ENCODE measurements at places on chromosomes 6 and 20.

DNA sequence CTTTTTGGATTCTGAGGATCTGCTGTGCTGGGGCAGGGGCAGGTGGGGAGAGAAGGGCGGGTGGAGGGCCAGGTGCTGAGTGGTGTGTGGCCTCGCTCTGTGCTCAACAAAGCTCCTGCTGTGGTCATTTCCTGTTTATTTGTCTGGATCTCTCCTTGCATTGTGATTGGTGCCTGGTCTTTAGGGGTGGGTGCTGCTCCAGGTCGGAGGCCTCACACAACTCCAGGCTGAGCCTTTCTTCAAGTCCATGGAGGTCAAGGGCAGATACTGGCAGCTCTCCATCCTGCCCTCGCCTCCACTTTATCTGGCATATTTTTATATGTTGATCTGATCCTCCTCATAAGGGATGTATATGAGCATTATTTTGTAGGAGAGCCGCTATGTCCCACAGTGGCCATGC, 36.2 kb downstream of the HLA-F start:
- no peak for DNase-seq

DNA sequence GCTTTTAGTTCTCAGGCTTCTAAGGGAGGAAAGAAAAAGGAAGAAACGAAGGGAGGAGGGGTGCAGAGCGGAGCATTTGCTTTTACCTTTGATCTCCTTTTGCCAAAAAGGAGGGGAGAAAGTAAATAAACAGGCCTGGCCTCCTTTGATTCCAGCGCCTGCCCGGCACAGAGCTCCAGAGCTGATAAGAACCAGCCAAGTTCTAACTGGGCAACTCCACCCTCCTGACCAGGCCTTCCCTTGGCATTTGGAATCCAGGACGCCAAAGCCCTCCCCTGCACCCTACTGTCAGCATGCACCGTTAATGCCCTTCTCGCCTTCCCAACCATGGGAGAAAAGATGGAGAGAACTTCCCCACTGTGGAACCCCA, 120.8 kb upstream of the PTPN1 start:
- no peak for DNase-seq

- no peak for DNase-seq
Measured at GRCh38 chr6:45423111-45423823, 45.5 kb upstream of the SUPT3H start.

DNA sequence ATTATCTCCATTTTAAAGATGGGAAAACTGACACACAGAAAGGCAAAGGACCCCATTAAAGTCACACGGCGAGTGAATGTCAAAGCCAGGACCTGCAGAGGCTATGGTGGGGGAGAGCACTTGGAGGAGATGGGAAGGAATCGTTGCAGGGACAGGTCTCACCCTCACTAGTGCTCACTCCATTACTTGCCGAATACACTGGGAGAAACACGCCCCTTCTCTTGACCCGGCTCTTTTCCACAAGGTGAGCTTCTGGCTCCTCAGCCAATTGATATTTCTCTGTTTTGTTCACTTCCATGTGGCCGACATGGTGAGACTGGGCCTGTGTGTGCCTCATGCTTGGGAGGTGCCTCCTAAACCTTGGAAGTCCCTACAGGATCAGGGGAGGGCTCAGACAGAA, 117.8 kb upstream of the KCNG1 start:
- no peak for DNase-seq

- DNase-seq: no peak
Measured at GRCh38 chr6:139939189-139939979, 564.9 kb upstream of the CITED2 start.

DNA sequence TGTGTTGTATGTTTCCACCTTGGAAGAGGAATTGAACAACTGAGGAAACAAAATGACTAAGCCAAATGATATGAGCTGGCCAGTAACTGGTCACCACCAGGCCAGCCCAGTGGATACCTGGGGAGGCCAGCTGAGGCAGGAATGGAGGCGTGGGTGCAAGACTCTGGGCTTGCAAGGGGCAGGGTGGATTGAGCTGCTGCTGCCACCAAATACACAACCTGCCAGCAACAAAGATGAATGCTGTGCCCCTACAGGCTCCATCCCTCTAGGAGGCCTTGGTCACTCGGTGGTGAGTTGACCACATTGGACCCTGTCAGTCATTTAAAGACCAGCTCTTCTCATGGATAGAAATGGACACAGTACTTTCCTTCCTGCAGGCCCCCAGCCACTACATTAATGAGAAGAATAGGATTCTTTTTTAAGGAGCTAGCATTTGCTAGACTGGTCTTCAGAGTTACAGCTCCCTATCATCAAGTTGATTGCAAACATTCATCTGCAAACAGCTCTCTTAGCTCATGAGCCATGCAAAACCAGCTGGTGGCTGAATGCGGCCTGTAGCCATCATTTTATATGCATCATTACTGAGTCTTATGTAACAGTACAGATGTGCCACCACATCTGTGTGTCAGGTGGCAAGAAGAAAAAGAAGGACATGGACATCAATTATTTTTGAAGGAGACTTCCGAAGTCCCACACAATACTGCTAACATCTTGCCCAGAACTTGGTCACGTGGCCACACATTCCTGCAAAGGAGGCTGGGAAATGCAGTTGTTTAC, 26.3 kb upstream of the SLC22A3 start:
- no peak for DNase-seq

- peak; percentile 16 for DNase-seq
Measured at GRCh38 chr6:31586599-31587281, 663 bp downstream of the LST1 start.

DNA sequence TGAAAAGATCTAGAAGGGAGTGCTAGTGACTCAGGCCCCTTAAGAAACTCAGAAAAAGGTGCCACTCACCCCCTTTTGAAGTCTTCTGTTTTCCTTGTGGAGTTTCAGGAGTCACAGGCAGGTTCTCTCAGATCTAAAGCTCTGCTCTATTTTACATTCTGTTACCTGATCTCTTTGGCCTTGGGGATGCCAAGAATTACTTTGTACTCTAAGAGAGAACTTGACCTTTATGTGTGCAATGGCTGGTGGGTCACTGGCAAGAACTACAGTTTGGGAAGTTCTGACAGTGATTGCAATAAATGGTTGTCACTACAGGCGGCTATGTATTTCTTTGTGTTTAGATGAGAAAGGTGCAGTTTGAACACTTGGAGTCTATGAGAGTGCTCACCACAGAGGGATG, 24.2 kb upstream of the ENPP4 start:
- DNase-seq: no peak

- no peak for DNase-seq
Measured at GRCh38 chr20:5608442-5609161, 141.6 kb upstream of the SHLD1 start.

DNA sequence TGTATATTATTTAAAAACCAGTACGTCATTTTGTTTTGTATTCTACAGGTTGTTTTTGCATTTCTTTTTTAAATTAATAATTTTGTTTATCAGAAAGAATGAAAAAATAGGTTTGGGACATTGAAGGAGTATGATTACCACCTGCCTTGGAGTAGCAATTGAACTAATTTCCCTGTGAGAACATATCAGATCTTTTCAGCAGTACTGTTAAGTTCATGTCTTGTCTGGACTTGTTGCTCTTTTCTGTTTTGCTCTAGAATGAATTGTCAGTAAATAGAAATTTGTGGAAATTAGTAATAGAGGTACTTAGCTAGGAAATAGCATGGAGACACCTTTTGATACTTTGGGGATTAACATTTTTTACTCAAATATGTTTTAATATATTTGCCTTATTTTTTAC, 24.3 kb downstream of the HSF2 start:
- DNase-seq: no peak

- no peak for DNase-seq
Measured at GRCh38 chr6:74222768-74223333, 526.8 kb downstream of the CD109 start.

GRCh38 chr6:34484899-34485298, 19.0 kb downstream of the PACSIN1 start:
- DNase-seq: no peak

- no peak for DNase-seq
Measured at GRCh38 chr6:31158863-31159855, 770 bp downstream of the TCF19 start.

DNA sequence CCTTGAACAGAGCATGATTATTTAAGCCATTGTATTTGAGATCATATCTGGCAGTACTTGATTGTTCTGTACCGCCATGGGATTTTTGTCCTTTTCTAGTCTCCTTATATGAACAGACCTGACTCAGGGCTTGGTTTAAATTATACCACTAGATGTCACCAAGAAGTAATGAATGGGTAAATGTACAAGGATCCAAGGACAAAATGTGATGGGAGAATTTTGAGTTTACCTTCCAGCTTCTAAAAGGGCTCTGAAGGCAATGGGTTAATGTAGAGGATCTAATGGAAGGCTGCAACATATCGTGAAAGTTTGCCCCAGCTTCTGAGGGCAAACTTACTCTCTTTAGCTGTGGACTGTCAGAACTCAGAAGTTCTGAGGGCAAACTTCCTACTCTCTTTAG, 12.0 kb downstream of the RNF8 start:
- peak; percentile 24 for DNase-seq

DNA sequence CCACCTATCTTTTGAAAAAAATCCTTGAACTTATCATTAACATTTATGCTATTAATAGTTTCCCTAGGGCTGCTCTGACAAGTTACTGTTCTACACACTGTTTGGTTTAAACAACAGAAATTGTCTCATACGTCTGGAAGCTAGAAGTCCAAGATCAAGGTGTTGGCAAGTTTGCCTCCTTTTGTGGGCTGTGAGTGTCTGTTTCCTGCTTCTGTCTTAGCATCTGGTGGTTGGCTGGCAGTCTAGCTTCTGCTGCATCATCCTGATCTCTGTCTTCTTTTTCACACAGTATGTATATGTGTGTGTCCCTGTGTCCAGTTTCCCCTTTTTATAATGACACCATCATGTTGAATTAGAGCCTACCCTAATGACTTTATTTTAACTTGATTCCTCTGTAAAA, 154.8 kb downstream of the RPS12 start:
- DNase-seq: no peak

DNA sequence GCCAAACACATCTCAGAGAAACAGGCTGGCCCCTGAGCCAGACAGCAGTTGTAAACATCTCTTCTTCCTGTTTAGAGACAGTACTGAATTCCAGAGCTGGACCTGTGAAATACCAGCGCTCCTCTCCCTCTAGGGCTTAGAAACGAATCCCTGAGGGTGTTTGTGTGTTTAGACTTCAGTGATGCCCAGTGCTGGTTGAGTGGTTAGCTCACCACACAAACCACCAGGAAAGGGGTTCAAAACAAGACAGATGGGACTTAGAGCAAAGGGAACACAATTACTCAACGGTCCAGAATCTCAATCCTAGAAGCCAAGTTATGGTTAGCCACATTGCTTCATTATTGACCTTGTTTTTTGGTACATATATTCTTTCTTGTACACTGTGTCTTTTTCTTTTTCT, 108.7 kb upstream of the TMEM170B start:
- no peak for DNase-seq

GRCh38 chr6:27720607-27721580, 191.3 kb downstream of the OR2B2 start:
- DNase-seq: no peak

GRCh38 chr6:116370760-116371119, at the start of gene DSE:
Gene DSE, plus strand, starts transcription at chr6:116370947. Its CDS starts 28,304 bp downstream, at chr6:116399251.
- peak; percentile 66 for DNase-seq

DNA sequence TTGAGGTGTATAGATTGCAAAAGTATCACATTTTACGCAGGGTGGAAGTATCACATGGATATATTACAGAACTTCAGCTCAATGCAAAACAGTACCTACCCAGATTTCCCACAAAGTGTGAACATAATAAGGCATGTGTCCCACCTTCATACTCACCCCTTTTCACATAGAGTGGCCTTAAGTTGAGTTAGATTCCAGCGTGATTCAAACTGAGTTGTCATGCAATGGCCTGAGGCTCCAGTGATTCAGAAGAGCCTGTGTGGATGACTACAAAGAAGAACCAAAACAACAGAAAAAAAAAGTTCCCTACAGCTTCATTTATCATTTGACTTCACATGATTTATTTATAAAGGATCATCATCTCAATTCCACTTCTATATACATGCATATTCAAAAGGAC, 309.7 kb downstream of the SLC35F1 start:
- DNase-seq: no peak

DNA sequence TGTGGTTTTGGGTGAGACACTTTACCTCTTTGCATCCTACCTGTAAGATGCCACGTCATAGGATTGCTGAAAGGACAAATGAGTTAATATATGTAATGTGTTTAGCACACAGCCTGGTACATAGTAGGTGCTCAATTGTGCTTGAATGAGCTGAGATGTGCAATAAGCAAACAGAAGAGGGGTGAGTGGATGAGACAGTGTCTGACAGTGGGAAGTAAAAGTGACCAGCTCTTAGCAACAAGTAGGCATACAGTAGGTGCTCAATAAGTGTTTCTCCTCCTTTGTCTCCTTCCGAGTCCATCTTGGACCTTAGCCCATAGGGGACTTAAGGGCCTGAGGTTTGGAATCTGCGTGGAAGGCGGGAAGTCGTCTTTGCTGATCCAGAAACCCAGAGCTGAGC, 104.7 kb downstream of the CEBPB start:
- DNase-seq: no peak

DNA sequence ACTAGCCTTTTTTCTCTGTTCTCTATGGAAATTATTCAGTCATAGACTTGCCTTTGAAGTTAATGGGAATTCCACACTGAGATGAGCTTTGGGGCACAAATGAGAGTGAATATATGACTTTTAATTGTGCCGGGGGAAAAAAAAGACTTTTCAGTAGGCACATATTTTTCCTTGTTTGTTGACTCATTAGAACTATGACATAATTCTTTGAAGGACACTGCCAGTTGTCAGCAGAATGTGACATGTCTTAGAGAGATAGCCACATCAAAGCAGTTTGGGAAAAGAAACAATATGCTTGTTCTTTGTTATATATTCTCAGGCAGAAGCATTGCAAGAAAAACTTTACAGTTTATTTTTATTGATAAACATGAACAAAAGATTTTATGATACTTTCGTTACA, 138.3 kb downstream of the COL9A1 start:
- DNase-seq: no peak

DNA sequence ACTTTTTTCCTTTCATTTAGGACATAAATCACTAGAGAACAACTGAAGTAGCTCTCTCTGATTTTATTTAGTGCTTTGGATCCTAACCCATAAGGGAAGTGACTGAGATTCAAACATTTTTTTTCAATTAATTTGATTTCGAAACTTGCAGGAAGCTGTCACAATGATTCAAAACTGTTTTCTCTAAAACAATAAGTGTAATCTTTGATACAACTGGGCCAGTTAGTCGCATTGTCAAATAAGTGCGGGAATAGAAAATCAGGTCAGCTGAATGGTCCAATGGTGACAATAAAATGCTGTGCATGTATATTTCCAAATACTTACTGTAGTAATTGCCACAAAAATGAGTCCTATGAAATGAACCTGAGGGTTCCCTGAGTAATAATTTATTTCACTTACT, 930.8 kb downstream of the TFAP2A start:
- DNase-seq: no peak

GRCh38 chr6:134437376-134437775, 119.5 kb upstream of the SGK1 start:
- no peak for DNase-seq

All from midbrain (tissue), 1 donor.